ENCODE measurements at places on chromosomes 7 and 10.

- no peak for DNase-seq
Measured at GRCh38 chr7:100975371-100975821, 6.0 kb downstream of the MUC12 start.

DNA sequence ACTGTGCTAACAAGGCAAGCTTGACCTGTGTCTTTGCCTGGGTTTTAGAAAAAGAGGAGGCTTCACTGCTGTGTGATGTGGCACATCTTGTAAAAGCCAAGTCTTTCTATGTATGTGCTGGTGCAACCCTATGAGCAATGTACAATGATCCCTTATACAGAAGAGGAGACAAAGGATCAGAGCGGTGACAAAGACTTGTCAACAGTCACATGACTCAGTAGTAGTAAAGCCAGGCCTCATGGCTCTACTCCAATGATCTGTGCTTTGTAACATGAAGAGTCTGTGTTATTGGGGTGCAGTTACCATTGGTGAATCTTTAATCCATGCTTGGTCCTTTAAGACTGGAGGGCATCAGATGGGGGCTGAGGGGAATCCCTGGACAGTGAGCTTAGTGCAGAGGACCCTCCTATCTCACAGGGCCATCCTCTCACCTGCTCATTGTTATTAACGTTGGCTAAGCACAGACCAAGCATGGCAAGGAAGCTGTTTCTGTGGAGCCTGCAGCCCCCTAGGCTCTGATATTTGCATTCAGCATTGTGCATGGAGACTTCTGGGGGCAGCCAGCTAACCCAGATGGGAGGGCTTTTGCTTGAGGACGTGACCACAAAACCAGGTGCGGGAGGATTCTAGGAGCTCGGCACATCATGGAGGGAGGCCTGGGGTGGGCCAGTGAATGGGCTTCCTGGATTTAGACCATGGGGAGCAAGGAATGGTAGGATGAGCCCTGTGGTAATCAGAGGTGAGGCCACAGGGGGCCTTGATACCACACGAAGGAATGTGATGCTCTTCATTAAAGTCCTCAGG lies 308.8 kb upstream of the ZNF32 start:
- DNase-seq: no peak

GRCh38 chr7:96591159-96591899 lies 118.3 kb downstream of the SEM1 start:
- DNase-seq: no peak

DNA sequence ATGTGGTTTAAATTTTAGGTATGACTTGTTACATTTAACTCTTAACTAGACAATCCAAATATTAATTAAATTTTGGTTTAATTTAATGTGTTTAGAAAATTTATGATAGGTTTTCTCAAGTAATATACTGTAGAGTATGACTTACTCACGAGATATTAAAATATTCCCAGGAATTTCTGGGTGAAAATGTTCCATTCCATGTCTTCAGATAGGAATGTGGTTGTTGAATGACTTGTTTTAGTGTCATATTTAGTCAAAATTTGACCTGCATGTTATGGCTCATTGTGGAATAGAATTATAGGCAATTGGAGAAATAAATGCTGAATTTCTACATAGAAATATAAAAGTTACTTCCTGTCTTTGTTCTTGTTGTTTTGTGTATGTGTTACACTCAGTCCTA lies 46.7 kb downstream of the SHOC2 start:
- DNase-seq: no peak

DNA sequence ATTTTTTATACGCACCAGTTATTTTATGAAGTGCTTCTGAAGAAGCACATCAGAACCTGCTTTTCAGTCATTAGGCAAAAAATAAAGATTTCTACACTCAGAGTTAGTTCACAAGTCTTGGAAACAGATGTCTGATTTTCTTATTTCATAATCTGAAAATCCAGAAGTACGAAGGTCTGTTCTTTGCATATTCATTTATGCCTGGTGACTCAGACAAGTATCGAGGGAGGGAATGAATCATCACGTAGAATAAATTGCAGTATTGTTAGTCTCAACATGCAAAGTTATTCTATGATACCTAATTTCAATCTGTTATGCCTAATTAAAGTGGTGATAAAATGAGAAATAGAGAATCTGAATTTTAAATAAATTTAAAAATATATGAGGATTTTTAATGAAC lies 113.6 kb upstream of the SEM1 start:
- DNase-seq: no peak

- no peak for DNase-seq
Measured at GRCh38 chr10:119517235-119518141, 25.0 kb downstream of the RGS10 start.

DNA sequence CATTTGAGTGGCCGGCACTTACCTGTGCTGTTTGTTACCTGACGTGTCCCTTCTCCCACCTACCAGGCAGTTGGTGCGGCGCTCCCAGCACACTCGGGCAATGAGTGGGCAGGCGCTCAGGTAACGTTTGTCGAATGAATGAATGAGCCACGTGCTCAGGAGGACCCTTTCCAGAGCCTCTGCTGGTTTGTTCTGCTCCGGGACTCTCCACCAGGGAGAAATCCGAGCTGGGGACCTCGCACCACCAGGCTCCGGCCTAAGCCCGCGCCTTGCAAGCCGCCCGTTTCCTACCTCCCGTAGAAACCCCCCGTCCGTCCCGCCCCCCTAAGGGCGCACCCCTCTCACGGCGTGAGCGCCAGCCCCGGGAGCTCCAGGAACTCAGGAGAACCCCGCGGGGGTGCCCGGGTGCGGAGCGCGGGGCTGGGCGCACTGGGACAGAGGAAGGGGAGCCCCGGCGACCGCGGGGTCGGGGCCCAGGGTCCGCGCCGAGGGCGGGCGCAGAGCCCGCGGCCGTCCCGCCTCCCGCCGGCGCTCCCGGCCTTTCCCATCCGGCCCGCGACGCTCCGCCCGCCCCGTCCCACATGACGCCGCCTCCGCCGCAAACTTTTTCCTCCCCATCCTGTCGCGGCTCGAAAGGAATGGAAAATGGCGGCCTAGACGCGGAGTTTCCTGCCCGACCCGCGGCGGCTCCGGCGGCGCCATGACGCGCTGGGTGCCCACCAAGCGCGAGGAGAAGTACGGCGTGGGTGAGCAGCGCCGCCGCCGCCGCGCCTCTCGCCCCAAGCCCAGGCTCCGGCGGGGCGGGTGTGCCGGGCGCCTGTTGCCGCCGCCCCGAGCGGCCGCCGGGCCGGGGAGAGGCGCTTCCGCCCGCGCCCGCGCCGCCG lies at the start of gene DOCK1:
Gene DOCK1, plus strand, starts transcription at position 611 of the 884 bp plus-strand sequence. Its CDS starts 90 bp downstream, at position 701.
- peak; percentile 64 for DNase-seq

DNA sequence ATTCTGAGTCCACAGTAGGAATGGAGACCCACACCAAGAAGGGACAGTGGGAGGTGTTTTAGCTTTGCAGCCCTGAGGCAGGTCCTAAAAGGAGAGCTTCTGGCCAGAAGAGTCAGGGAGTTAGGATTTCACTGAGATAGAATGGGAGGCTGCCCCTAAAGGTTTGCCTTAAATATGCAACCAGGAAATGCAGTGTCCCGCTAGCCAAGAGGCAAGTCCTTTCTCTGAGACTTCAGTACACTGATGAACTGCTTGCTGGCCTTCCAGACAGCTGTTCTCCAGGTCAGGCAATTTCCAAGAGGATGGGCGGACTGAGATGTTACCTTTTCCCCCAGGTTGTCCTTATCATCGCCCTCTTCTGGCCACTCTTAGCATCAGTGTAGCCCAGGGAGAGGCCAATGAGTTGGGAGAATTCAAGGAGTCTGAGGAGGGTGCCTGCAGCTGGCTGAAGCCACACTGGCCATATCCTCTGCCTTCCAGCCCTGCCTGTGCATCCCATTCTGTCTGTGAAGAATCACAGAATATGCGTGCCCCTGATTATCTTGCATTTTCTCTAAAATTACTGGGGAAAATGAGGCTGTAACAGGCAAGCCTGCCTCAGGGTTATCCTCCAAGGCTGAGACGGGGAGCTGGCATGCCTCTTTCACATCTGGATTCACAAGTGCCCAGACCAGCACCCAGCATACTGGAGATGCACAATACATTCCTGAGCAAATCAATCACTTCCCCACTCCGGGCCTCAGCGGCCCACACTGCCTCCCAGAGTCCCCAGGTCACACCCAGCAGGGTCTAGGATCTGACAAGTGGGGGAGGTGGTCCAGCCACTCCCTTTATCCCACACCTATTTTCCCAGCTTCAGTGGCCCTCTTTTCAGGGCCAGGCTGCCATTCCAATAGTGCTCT lies 2.4 kb downstream of the TLL2 start:
- DNase-seq: no peak

All from ovary (tissue), 10 donors.